Endothelial cell (in vitro differentiated cells): ENCODE measurements at places on chromosomes 7 and 10. TPM values are rescaled to one million over a fixed set of nuclear protein-coding genes. Genes with fewer than 3 reads are reported as not detected.

DNA sequence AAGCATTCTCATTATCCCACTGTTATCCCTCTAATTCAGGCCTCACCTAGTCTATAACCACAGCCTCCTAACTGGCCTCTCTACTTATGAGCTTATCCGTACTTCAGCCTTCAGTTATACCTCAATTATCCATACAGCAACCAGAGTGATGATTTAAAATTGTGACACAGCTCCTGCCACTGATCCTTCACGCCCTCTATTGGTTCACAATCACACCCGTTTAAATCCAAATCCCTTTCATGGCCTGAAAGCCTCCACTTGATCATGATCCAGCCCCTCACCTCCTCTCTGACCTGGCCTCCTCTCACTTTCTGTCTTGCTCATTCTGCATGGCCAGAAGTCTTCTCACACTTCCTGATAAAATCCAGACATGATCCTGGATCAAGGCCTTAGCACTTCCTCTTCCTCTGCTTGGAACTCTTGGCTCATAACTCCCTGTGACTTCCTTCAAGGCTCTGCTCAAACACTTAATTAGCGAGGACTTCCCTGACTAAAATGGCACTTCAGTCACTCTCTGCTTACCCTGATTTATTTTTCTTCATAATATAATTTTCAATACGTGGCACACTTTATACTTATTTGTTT lies 19.0 kb upstream of the TMEM26 start:
- no peak overlapping the region for H3K4me3 ChIP-seq
- peaks cover 9% of the 10 kb centered on the region for H3K4me1 ChIP-seq

DNA sequence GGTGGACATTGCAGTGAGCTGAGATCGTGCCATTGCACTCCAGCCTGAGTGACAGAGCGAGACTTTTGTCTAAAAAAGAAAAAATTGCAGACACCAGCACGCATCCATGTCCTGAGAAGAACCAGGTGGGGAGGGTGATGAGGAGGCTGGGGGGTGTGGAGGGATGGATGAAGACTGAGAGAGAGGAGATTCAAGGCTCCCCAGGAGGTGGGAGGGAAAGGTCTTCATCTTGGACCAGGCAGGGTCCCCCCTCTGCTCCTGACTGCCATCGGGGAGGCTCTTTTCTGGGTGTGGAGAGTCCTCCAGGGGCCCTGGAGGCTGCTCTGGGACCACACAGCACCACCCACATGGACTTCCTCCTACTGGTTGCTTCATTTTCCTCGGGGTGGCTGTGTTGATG lies 1.5 kb downstream of the SCART1 start:
- no peak overlapping the region for H3K27ac ChIP-seq
- peaks cover 8% of the 10 kb centered on the region for H3K27me3 ChIP-seq
- H3K4me1 ChIP-seq = no peaks in the 10 kb centered on the region
- H3K36me3 ChIP-seq = no peaks in the 10 kb centered on the region

DNA sequence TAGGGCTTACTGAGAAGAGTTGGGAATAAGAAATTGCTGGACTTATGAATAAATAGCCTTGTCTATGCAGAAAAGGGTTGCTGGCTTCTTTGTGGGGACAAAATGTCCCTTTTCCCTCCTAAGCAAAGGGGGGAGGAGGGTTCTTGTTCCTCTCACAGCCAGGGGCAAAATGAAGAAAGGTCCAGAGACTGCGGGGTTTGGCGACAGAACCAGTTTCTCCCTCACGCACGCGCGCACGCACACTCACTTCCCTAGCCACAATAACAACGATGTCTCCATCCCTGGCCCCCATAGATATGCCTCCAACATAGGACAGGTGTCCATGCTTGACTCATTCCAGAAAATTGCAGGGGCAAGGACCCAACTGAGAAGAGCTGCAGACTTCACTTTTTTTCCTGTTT lies 3.3 kb downstream of the ZMIZ1 start:
- peak overlapping the region; percentile 89 for H3K4me3 ChIP-seq
- no peak for DNase-seq
- peaks cover 6% of the 10 kb centered on the region for H3K27me3 ChIP-seq
- no peak overlapping the region for H3K27ac ChIP-seq

DNA sequence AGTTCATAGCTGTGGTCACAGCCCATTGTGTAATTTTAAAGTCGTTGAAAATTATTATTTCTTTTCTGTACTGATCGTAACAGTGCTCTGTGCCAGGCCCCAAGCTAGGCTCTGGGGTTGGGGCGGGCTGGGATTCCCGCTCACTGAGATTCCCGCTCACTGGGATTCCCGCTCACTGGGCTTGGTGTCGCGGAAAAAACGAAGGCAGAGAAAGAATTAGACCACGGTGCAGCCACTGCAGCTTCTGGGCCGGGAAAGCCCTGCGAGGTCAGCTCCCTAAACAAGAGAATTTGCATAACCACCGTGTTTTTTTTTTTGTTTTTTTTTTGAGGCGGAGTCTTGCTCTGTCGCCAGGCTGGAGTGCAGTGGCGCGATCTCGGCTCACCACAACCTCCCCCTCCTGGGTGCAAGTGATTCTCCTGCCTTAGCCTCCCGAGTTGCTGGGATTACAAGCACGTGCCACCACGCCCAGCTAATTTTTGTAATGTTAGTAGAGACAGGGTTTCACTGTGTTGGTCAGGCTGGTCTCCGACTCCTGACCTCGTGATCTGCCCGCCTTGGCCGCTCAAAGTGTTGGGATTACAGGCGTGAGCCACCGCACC lies 31.2 kb downstream of the FOXK1 start:
- H3K27ac ChIP-seq = no peak overlapping the region
- H3K27me3 ChIP-seq = peaks cover 11% of the 10 kb centered on the region
- H3K4me3 ChIP-seq = no peak overlapping the region
- H3K36me3 ChIP-seq = peaks cover 40% of the 10 kb centered on the region
- peaks cover 36% of the 10 kb centered on the region for H3K4me1 ChIP-seq

DNA sequence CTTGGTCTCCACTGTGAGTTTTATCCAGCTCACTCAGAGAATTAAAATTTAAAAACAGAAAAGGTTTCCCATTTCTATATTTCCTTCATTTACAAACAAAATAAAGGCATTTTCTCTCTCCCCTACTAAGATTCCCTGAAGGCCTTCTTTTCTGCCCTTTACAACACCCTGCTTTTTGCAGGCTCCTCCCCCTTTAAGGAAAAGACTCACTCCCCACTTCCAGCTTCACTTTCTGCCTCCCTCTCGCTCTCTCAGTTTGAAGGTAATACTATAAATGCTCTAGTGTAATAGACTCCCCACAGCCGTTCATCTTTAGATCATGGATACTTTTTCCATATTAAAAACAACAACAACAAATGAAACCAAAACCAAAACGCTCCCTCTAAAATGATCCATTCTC lies 53.3 kb downstream of the CDHR3 start:
- peaks cover 2% of the 10 kb centered on the region for H3K4me1 ChIP-seq
- H3K36me3 ChIP-seq = no peaks in the 10 kb centered on the region
- H3K27ac ChIP-seq = no peak overlapping the region
- peaks cover 2% of the 10 kb centered on the region for H3K27me3 ChIP-seq
- no peak for DNase-seq

Gene TRIM50
- 0.54 TPM for total RNA-seq

- H3K27me3 ChIP-seq = peaks cover 2% of the 10 kb centered on the region
- no peaks in the 10 kb centered on the region for H3K4me1 ChIP-seq
- no peak overlapping the region for H3K4me3 ChIP-seq
- no peak overlapping the region for H3K27ac ChIP-seq
Measured at GRCh38 chr10:82267960-82268359, 393.0 kb downstream of the NRG3 start.

DNA sequence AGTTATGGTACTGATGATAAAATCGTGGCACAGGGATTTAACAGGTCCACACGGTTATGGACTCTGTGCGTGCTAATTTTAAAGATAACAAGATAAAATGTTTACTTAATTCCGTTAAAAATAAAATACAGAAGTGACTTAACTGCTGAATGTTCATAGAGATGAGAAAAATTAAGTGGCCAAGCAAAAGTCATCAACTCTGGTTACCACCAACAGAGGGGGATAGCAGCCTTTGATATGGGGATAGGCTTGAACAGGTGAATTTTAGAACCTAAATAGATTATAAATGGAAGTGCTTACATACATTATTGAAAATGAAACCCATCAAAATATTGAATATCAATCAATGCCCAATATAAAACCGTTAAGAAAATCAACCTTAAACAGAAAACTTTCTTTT lies 245.0 kb downstream of the WDR37 start:
- no peak overlapping the region for H3K4me3 ChIP-seq
- DNase-seq = no peak
- no peak overlapping the region for H3K27ac ChIP-seq
- H3K36me3 ChIP-seq = no peaks in the 10 kb centered on the region

Gene DGKB
- total RNA-seq = 0.46 TPM

- H3K4me1 ChIP-seq = no peaks in the 10 kb centered on the region
- H3K36me3 ChIP-seq = no peaks in the 10 kb centered on the region
- H3K27ac ChIP-seq = no peak overlapping the region
- H3K27me3 ChIP-seq = no peaks in the 10 kb centered on the region
- no peak for DNase-seq
Measured at GRCh38 chr7:80493121-80493849, 18.6 kb downstream of the GNAT3 start.

- H3K4me3 ChIP-seq = no peak overlapping the region
- no peak for DNase-seq
- peaks cover 5% of the 10 kb centered on the region for H3K36me3 ChIP-seq
- H3K27me3 ChIP-seq = no peaks in the 10 kb centered on the region
- H3K4me1 ChIP-seq = no peaks in the 10 kb centered on the region
Measured at GRCh38 chr7:138208864-138209263, 132.6 kb downstream of the AKR1D1 start.

Gene PPP1R3C
- total RNA-seq = 0.31 TPM

DNA sequence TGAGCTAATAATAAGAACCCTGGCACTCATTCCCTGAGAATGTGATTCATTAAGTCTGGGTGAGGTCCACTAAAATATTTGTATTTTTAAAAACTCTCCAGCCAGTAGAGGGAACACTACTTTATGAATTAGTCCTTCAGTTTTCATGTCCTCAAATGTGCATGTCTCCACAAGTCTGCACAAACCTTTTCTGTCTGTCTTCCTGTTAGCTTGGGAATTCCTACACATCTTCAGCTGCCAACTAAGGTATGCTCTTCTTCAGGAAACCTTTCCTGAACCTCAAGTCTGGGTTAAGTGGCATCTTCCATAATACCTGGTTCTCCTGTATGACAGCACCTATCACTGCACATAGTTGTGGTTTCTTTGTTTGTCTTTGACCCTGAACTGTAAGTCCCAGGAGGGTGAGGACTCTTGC lies 119.6 kb upstream of the MKX start:
- no peak overlapping the region for H3K27ac ChIP-seq
- H3K4me1 ChIP-seq = no peaks in the 10 kb centered on the region
- H3K4me3 ChIP-seq = no peak overlapping the region
- no peaks in the 10 kb centered on the region for H3K27me3 ChIP-seq

Gene TEX47
- not detected for total RNA-seq

- no peaks in the 10 kb centered on the region for H3K27me3 ChIP-seq
- no peak overlapping the region for H3K4me3 ChIP-seq
- H3K36me3 ChIP-seq = peaks cover 14% of the 10 kb centered on the region
- DNase-seq = no peak
- no peak overlapping the region for H3K27ac ChIP-seq
Measured at GRCh38 chr10:30996481-30997005, 35.1 kb downstream of the ZNF438 start.

- H3K27me3 ChIP-seq = no peaks in the 10 kb centered on the region
- DNase-seq = no peak
- peaks cover 4% of the 10 kb centered on the region for H3K4me1 ChIP-seq
- H3K27ac ChIP-seq = peak overlapping the region; percentile 22
- no peak overlapping the region for H3K4me3 ChIP-seq
- no peaks in the 10 kb centered on the region for H3K36me3 ChIP-seq
Measured at GRCh38 chr7:131011432-131011742, 277.4 kb upstream of the KLF14 start.

DNA sequence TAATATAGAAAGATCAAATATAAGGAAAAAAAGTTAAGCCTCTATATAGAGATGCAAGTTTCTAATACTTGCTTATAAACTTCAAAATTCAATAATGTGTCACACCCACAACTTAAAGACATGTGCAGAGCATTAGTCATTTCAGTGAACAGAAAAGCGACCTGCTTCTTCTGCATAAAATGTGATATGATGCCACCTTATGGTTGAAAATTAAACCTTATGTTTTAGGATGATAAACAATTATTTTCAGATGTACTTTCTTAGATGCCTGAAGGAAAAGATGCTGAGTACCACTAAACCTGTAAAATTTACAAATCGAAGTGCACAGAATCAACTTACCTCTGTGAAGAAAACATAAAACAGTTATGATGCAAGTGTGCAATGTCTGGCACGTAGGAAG lies 96.0 kb downstream of the MTERF1 start:
- H3K27me3 ChIP-seq = peaks cover 2% of the 10 kb centered on the region
- no peaks in the 10 kb centered on the region for H3K36me3 ChIP-seq
- H3K27ac ChIP-seq = no peak overlapping the region
- no peak overlapping the region for H3K4me3 ChIP-seq

Gene NFKB2
- total RNA-seq = 14.2 TPM
